ENCODE measurements at places on chromosomes 5 and 9.

- DNase-seq, result no peak
These were observed 125.1 kb downstream of the ESM1 start for GRCh38 chr5:54860321-54860720.

- no peak for DNase-seq
These were observed 2.7 kb downstream of the TERT start for GRCh38 chr5:1292139-1292538.

DNA sequence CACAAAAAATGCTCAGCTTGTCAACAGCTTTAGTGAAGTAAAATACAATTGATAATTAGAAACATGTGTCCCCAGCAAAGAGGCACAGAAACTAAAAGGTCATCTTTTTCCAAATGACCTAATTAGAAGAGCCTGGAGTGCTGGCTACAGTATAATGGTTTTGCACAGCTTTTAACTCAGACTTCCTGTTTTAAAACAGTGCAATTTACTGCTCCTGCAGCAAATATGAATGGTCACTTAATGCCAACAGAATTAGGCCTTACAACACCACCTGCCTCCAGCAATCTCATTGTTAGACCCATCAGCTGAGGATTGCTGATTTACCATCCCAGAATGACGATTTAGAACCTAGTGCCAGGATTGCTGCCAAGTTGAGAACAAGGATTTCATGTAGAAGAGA, 239.3 kb downstream of the CETN3 start:
- DNase-seq, result no peak

- no peak for DNase-seq
These were observed 7.9 kb downstream of the BTNL9 start for GRCh38 chr5:181047921-181048320.

DNA sequence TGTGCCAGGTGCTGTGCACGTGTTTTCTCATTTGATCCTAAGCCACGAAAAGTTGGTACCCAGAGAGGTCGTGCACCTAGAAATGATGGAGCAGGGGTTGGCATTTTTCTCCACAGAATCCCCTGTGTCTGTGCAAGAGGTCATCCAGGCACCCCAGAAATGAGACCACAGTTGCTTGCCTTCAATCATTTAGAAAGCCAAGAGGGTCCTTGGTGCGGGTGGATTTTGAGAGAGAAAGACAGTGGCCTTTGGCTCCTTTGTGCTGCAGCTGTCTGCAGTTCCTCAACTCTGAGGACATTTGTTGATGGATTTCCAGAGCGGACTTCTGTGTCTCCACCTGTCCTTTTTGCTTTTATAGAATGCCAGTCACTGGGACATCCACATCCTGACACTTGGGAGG, 33.8 kb upstream of the SPRY4 start:
- DNase-seq, result no peak

Measured in hippocampal formation (tissue), 2 donors.